CD4-positive, alpha-beta T cell treated with Interleukin-15 for 1 hour (primary cell): ENCODE measurements at places on chromosomes 1 and 21.

- no peak for DNase-seq
Observed at GRCh38 chr1:225996946-225997545, 2.1 kb downstream of the SDE2 start.

DNA sequence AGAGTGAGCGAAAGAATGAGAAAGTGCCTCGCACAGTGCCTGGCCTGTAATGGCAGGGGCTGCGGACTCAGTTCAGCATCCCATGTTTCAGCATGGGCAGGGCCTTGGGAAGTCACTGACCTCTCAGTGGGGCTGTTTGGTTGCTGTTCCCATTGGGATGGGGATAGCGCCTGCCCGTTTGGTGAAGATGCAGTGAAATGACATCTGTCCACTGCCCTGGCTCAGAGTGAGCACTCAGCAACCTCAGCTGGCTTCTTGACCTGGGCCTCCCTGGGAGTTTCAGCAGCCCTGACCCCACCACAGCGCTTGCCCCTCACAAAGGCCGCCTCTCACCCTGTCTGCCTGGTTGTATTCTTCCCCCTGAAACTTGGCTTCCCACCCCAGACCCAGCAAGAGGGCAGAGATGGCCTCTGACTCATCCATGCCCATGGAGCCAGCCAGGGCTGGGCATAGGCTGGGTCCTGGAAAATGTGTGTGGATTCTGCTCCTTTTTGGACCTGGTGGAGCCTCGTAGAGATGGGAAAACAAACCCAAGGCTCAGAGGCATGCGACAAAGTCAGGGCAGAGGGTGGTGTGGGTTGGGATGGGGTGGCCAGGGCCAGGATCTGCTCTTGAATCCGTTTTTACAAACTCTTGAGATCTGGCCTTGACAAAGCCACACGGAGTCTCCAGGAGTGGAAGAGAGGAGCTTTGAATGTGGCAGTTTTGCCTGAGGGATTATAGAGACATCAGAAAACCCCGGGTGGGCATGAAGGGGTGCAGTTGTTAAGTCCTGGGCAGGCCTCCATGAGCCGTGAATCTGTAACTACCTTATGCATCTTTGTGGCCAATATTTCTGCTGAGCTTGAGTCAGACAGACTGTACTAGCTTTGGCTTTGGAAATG lies 1.2 kb downstream of the XKR8 start:
- no peak for DNase-seq

DNA sequence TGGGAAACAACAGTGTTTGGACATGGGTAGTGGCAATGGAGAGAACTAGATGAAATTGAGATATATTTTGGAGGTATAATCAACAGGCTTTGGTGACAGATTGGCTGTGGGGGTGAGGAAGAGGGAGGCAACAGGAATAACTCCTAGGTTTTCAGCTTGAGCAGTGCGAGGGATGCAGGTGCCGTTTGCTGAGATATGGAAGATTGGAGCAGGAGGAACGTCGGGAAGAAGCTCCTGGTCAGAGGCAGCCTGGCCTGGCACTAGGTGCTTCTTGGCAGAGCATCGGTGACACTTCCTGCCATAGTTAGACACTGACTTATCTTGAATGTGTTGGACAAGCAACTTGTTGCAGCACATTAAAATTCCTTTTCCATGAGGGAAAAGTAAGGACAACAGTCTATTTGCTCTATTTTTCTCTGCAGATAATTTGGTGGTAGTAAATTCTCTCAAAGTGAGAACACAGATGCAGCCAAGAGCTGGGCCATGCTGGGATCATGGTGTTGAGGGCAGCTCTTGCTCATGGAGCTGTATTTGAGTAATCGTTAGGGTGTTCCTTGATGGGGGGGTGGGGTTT lies 21.5 kb upstream of the MYSM1 start:
- DNase-seq = no peak

DNA sequence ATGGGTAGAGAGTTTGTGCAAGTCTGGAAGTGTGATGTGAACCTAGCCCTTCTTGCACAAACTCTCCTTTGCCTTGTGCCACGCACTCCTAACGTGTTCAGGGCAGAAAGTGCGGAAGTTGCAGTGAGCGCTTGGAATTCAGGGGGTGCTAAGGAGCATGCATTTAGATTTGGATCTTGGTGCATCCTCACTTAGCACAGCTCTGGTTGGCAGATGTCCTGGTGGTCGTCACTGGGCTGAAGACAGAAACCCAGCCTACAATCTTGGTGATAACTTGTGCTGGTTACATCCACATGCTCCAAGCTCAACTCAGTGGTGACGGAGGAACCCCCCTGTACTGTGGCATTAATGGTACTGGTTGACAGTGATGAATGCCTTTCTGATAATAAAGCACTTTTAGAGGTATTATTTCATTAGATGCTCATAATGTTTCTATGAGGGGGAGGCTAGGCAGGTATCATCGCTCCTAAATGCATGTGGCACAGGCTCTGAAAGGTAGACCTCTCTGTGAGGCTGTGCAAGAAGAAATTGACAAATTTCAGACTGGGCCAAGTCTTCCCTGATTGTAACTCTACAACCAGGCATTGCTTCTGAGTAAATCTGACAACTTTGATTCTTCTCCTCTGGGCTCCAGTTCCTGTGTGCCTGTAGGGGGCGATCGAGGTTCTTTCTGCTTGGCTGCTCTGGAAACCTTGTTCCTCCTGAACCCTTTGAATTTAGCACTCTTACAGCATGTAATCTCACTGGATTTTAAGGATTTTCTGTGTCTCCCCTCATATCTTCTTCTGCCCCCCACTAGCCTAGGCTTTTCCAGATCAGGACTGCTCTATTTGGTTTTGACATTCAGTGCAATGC lies 40.6 kb downstream of the MAPKAPK2 start:
- peak; percentile 51 for DNase-seq

DNA sequence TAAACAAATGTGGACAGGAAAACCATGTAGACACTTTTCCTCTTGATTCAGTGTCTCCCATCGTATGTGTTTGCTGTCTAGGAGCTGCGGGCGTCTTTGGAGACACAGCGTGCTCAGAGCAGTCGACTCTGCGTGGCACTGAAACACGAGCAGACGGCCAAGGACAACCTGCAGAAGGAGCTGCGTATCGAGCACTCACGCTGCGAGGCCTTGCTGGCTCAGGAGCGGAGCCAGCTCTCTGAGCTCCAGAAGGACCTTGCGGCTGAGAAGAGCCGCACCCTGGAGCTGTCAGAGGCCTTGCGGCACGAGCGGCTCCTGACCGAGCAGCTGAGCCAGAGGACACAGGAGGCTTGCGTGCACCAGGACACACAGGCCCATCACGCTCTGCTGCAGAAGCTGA lies 27.2 kb upstream of the DIP2A start:
- DNase-seq = no peak

GRCh38 chr1:204623894-204624361 lies 61.6 kb downstream of the LRRN2 start:
- peak; percentile 19 for DNase-seq

- DNase-seq = no peak
Observed at GRCh38 chr1:53020588-53020987, 41.4 kb upstream of the PODN start.

DNA sequence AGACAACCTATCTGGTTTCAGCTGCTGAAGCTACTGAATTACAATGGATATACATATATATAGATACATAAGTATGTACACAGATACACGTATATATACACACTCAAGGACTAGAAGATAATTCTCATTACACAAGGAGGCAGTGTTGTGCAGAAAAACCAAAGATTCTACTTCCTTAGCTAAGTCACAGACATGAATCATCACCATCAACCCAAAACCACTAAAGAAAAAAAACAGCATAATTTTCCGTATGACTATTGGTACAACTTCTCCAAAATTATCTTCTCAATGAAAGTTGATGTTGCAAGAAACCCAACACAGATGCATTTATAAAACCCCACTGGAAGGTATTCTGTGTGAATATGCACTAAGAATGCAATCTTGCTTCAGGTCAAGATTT lies 36.8 kb upstream of the RPF1 start:
- DNase-seq = no peak

- DNase-seq = no peak
Observed at GRCh38 chr1:201637282-201638079, 98.6 kb downstream of the NAV1 start.

- DNase-seq = no peak
Observed at GRCh38 chr1:77030401-77031105, 163.3 kb downstream of the ST6GALNAC5 start.

DNA sequence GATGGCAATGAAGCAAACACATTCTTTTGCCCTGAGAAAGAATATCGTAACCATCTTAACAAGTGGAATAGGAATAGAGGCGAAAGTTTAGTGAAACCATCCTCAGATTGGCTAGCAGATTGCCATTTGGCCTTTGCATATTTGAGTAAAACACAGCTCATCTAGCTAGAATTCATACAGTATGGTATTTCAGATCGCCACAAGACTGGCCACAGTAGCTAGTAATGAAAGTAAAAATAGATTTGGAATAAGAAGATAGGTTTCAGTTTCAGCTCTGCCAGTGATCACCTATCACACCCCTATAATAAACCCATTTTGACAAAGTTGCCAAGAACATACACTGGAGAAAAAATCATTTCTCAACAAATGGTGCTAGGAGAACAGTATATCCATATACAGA lies 294.9 kb downstream of the LRRIQ3 start:
- DNase-seq = no peak

GRCh38 chr21:16583556-16583955 lies 853.8 kb downstream of the USP25 start:
- DNase-seq = no peak

DNA sequence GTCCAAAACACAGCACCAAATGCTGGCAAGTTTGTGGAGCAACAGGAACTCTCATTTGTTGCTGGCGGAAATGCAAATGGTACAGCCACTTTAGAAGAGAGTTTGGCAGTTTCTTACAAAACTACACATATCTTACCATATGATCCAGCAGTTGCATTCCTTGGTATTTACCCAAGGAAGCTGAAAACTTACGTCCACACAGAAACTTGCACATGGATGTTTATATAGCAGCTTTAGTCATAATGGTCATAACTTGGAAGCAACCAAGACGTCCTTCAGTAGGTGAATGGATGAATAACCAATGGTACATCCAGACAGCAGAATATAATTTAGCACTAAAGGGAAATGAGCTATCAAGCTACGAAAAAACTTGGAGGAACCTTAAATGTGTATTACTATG lies 66.4 kb downstream of the MARK1 start:
- no peak for DNase-seq

- DNase-seq = no peak
Observed at GRCh38 chr1:156914440-156914856, 6.0 kb upstream of the LRRC71 start.

DNA sequence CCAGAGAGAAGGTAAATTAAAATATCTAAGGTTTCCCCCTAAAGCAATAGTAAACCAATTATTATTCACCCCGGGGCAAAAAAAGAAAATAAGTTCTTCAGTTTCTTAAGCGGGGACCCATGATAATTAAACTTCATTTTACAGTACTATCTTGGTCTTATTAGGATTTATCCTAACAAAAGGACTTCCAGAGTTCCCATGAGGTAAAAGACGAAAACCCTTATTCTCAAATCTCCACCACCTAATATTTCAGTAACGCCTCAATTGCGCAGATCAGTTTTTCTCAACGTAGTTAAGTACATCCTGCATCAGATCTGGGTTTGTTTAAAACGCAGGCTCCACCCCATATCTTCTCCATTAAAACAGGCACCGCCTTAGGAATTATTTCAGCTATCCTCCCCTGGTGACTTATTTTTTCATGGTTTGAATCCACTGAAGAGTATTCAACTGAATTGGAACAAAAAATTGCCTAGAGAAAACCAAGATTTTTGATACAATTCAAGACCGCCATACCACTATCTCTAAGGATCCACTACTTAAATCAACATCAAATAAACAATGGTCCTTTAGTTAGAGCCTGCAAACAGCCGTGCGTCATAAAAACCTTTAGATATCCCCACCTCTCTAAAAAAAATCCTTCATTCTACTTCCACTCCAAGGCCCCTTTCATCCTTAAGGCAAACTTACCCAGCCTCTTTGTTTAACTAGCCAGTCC lies 1.7 kb downstream of the MCL1 start:
- peak; percentile 28 for DNase-seq

DNA sequence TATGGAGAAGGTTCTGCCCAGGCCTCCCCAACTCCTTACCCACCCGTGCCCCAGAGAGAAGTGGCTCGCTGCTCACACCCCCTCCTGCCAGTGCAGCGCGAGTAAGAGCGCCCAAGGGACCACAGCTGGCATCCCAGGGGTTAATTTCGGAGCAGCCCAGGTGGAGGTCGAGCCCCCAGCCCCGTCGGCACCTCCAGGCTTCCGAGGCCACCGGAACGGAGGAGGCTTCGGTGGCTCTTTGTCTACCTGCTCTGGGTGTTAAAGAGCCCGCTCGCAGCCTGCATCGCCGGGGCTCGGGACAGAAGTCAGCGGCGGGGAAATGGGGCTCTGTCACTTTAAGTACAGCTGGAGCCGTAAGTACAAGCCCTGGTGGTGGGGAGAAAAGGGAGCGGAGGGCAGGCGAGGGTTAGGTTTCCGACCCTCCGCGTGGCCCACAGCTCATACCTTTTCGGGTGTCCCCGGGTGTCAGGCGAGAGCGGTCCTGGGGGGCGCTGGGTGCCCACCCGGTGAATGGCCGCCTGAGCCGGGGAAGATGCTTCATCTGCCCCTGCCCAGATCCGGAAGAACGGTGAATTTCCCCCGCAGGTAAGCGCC lies 89.4 kb upstream of the IPO9 start:
- DNase-seq = peak; percentile 53

DNA sequence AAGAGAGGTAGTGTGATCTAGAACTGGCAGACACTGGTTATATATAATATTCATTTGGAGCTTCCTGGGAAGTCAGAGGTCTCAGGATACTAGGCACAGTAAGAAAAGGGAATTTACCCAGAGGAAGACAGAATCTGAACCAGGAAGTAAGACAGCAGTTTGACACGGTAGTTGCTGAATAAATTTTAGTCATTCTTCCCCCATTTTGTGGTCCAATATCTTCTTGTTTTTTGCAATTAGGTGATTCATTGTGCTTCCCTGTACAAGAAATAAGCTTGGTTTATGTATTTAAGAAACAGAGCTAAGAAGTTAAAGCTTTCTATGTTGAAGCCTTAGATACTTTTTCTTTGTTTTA lies 1.3 kb downstream of the TMEM167B start:
- DNase-seq = no peak

DNA sequence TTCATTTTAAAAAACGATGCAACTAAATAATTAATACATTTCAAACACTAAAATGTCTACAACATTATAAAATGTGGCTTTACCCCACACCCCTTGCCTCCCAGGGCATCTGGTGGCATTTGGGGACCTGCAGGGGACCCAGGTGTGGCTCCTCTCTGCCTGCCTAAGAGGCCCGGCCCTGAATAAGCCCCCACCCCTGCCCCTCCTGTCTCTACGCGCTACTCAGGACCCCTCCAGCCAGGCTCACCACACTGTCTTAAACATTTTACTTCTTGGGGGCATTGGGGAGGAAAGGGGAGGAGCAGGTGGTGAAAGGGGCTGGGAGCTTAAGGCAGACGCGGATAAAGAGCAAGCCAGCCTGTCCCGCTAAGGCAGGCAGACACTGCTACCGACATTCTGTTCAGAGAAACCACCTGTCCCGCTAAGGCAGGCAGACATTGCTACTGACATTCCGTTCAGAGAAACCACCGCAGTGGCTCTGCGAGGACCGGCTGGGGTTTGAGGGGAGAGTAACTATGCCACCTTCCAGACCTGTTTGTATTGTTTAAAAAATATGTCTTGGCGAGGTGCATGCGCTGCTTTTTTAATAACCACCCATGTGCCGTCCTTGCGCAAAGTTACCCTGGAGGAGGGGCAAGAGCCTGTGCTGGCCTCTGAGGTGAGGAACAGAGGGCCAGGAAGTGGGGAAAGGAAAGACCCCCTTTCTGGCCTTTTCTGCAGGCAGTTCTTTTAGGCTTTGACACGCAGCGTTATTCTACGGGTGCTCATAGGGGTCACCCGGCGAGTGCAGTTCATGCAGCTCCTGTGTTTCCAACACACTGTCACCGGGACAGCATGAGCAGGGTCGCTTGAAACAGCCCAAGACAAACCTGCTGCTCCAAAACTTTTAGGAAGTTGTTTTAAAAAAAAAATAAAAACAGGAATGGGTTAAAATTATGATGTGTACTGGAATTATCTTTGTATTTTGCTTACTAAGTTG lies 51.3 kb upstream of the RIPK4 start:
- no peak for DNase-seq
